ENCODE measurements at places on chromosomes 1 and 21. TPM values are rescaled to one million over a fixed set of nuclear protein-coding genes. Genes with fewer than 3 reads are reported as not detected.

DNA sequence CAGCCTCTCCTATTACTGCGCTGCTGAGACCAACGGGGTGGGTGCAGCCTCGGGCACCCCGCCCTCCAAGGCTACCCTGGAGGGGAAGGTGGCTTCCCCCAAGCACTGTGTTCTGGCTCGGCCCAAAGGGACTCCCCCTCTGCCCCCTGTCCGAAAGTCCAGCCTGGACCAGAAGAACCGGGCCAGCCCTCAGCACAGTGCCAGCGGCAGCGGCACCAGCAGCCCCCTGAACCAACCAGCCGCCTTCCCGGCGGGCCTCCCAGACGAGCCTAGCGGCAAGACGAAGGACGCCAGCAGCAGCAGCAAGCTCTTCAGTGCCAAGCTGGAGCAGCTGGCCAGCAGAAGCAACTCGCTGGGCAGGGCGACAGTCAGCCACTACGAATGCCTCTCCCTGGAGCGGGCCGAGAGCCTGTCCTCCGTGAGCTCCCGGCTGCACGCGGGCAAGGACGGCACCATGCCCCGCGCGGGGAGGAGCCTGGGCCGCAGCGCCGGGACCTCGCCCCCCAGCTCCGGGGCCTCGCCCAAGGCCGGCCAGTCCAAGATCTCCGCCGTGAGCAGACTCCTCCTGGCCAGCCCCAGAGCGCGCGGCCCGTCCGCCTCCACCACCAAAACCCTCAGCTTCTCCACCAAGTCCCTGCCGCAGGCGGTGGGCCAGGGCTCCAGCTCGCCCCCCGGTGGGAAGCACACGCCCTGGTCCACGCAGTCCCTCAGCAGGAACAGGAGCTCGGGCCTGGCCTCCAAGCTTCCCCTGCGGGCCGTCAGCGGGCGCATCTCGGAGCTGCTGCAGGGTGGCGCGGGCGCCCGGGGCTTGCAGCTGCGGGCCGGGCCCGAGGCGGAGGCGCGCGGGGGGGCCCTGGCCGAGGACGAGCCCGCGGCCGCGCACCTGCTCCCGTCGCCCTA lies 533.1 kb downstream of the KIF26B start:
- DNase-seq: peak; percentile 31

- DNase-seq: no peak
Observed at GRCh38 chr1:41803656-41804055, 115.1 kb downstream of the HIVEP3 start.

GRCh38 chr1:212237651-212238050 lies 47.6 kb upstream of the PPP2R5A start:
- no peak for DNase-seq

DNA sequence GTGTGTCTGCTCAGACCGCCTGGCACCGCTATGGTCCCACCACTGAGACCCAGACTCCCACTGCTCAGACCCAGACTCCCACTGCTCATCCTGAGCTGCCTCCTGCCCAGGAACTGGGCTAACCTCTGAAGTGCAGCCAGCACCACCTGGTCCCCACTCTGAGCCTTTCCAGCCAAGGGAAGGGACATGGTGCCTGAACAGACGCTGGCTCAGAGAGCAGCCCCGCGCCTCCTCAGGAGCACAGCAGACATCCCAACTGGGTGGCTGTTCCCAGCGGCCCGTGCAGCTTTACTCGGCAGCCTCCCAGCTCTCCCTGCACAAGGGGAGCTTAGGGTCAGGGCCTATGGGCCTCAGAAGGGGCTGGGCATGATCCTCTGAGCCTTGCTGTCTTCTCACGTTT lies 27.8 kb upstream of the CNTN2 start:
- no peak for DNase-seq

GRCh38 chr21:42429856-42430255 lies 26.2 kb downstream of the UBASH3A start:
- no peak for DNase-seq

DNA sequence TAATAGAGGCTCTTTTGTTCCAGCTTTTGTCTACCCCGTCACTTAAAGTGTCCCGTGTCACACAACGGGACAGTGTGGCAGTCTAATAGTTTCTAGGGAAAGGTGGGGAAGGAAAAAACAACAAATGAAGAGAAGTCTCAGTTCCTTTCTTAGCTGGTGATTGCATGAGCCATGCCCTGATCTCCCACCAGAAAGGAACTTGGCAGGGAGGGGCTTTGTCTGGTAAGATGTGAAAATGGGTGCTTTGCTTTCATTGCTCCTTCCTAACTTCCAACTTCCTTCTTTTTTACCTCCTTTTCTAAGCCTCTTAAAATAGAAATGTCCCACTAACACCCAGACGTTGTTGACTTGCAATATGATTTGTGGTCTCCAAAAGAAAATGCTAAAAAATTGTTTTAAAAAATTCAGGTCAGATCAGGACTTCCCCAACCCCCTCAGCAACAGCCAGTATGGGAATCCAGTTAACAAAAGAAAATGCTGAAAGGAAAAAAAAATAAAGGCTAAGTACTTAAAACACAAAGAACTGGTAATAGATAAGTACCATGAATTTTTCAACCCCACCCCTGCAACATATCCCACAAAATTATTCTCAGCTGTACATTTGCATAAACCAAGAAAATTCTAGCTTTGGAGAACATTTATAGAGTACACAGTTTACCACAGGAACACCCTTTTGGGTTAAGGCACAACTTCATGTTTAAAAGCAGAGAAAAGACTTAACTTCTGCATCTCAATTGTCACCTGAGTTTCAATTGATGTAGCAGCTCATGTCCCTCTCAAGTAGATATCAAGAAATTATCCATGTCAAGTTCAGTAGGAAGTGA lies 106.2 kb downstream of the NIBAN1 start:
- no peak for DNase-seq

- DNase-seq: no peak
Observed at GRCh38 chr1:9902060-9902452, 8.0 kb downstream of the CTNNBIP1 start.

DNA sequence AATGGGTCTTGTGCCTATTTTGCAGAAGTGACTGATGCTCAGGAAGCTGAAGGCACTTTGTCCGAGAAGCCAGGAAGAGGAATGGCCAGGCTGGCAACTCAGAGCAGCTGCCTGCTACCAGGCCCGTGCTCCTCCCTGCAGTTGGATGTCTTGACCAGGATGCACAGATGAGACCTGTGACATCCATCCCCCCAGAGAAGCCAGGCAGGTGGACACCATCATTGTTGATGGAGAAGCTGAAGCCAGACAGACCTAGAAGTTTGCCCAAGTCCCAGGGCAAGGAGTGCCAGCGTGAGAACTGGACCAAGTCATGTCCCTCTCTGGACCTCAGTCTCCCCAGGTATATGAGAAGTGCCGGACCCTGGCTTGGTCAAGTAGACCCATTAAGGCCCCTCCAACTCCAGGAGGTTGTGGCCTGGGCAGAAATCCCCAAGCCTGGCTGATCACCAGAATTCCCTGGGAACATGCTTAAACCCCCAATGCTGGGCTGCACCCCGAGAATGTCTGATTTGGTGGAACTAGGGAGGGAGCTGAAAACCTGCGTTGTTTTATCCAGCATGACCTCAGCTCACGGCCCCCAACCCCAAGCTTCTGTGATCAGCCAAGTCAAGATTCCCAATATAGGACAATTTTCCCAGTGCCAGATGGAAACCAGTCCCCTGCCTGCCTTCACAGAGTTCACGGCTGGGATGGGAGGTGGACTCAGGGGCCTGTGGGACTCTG lies 82.4 kb downstream of the CAMK2N1 start:
- DNase-seq: no peak

DNA sequence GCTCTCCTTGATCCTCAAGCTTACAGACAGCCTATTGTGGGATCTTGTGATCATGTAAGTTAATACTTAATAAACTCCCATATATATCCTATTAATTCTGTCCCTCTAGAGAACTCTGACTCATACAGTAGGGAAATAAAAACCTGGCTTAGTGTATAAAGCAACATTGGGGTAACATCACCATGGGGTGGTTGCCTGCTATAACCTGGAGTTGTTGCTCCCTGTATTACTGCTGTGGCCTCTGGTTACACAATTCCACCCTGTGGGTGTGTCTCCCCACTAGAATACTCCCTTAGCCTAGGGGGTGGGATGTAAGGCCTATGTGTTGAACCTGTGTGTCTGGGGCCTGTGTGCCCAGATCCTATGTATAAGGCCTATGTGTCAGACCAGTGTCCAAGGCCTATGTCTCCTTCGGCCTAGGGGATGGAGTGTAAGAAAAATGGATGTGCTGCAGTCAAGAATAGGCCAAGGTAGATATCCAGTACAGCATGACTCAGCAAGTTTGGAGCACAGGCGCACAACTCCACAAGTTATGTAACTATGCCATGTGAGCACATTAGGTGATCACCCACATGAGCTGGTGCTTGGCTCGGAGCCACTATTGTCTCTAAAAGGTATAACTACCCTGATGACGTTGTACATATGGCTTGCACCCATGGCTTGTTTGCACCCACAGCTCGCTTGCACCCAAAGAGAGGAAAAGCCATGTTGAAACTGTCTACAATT lies 96.8 kb upstream of the C1orf21 start:
- peak; percentile 56 for DNase-seq

DNA sequence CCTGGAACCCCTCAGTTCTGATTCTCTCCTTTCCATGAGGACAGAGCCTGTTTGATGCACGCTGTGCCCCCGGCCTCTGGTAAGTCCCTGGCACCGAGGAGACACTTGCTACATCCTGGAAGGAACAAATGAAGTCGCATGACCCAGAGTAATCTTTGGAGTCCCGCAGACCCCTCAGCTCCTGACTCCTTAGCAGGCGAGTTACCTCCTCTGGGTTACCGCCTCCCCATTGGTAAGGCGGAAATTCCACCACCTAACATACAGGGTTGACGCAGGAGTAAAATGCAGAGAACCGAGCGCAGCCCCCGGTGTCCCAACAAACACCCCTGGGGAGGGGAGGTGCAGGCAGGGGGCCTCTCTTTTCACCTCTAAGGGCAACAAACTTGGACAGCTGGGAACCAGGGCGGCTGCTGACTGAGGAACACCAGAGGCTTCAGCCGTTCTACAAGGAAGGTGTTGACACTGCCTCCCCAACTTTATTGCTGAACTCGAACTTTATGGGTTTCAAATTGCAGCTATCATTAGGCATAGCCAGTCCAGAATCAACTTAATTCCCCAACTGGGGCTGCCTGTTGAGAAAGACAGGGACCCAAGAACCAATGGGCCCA lies 115.3 kb upstream of the IFFO2 start:
- no peak for DNase-seq

- peak; percentile 61 for DNase-seq
Observed at GRCh38 chr1:206890125-206891060, 6.8 kb upstream of the IL24 start.

DNA sequence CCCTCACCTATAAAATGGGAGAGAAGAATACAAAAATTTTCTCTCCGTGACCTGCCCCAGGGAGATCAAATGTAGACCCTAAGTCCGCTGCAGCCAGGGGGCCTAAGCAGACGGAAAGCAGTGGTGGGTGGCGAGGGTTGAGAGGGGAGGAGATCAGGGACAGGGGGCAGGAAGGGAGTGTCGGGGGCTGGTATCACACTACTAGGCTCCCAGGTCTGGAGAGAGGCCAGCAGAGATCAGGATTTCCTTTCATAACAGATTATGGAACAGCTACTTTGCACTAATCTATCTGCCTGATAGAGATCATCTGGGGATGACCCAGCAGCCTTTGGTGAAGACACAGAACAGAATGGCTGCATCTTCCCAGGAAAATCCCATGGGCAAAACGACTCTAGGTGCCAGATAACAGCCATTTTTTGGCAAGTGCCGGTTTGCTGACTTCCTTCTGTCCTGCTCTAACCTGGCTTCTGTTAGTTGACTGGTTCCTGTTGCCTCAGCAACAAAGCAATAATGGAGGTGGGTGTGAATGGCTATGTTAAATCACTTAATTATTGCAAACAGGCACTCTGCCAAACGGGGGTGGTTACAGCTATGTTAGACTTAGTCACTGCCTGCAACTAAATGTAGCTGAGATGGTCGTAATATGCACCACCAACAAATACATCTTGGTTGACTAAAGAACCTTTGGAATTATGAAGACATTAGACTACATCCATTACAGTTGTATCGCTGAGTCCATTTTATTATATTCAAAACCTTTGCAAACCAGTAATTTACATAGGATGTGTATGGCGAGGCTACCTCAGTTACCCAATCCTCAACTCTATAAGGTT lies 30.0 kb upstream of the EPS8L3 start:
- peak; percentile 72 for DNase-seq

- no peak for DNase-seq
Observed at GRCh38 chr1:56501888-56502287, 77.5 kb downstream of the PLPP3 start.

DNA sequence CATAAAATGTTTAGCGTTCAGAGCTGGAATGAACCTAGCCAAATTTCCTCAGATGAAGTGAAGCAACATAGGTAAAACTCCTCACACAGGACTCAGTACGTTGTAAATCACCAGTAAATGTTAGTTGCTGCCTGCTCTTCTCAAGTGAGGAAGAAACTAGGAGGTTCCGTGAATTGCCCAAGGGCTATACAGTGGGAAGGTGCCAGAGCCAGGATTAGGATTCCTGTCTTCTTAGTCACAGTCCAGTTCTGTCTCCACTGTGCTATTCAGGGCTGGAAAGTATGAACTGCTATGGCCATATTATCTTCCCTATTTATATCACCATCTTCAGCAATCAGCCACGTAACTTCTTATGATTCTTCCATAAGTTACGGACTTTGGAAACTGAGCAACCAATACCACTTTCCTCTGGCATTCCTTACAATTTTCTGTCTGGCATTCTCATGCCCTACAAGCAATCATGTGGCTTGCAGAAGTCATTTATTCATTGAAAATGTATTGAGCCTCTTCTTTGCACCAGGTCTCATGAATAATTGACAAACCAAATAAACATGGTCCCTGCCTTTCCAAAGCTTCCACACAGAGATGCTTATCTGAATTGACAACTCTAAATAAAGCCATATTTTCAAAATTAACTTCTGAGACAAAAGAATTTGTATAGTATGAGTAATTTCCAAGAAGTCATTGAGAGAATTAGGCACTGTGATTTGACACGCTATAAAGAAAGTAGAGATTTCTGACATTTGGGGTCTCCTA lies 271.6 kb upstream of the SGIP1 start:
- no peak for DNase-seq

GRCh38 chr1:12587981-12588640 lies 29.9 kb downstream of the DHRS3 start:
- no peak for DNase-seq

DNA sequence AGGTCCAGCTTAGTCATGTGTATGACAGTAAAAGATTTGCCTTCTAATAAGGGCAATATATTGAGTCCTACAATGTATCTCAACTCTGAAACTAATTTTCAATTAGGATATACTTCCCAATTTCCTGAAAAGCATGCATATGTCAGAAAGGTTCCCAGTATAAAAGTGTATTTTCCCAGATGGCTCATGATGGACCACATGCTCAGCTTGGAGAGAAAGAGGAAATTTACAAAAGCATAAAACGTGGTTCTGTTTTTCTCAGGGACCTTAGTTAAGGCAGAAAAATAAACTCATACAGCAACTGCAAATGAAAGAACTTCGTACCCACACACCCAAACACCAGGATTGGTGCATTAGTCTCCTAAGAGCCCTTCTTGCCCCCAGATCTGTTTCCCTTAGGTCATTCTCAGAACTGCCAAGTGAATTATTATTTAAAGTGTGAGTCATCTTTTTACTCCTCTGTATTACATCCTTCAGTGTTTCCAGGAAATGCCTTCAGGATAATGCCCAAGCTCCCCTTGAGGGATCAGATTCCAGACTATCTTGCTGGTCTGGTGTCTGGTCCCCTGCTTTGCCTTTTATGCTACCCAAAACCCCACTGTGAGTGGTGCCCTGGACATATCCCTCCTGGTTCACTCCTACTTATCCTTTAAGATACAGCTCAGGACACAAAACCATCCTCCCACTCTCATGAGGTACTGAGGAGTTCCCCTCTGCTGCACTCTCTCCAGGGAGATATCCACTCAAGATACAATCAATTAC lies 57.4 kb downstream of the SSX2IP start:
- peak; percentile 64 for DNase-seq

The GLMN gene
- total RNA-seq: 16.3 TPM

The IFI44L gene
- 14.7 TPM for total RNA-seq

The PRRX1 gene
- 3.7 TPM for total RNA-seq

The IL20 gene
- not detected for total RNA-seq

The RORC gene
- not detected for total RNA-seq
